ENCODE measurements at places on chromosomes 5 and 9. TPM values are rescaled to one million over a fixed set of nuclear protein-coding genes. Genes with fewer than 3 reads are reported as not detected.

DNA sequence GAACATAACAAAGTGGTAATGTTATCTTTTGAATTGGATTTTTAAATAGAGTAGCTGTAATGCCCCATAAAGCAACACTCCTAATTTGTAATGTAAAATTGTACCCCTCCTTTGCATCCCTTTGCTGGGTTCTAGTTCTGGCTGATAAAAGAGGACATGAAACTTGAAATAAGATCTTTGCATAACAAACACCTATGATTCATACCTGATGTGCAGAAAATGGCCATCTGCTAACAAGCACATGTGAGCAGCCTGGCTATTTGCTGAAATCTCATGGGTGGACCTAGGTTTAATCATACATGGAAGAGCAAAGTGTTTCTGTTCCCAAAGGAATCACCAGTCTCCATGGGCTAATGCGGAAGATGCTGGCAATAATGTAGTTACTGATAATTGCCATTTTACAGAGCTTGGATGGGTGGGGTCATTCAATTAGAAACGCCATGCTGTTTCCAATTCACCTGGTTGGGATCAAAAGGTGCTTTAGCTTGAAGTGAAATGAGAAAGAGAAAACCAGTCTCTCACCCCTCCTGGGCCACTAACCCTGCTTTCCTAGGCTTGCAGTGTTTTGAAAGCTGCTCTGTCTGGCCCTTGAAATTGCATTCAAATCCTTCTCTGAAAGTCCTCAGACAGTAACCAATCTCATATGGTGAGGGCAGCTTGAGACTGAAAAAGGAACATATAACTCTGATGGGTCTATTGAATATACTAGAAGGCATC lies 585.1 kb downstream of the TLE4 start:
- H3K27ac ChIP-seq: 0 out of 2 replicates have a peak overlapping the region, but pooled peaks have one; percentile 10
- H3K36me3 ChIP-seq: peaks cover 6% of the 10 kb centered on the region
- peaks cover 33% of the 10 kb centered on the region for H3K4me1 ChIP-seq
- no peaks in the 10 kb centered on the region for H3K27me3 ChIP-seq

- no peaks in the 10 kb centered on the region for H3K36me3 ChIP-seq
- H3K27ac ChIP-seq: no peak overlapping the region
- no peaks in the 10 kb centered on the region for H3K27me3 ChIP-seq
- H3K4me1 ChIP-seq: 0 out of 2 replicates have a peak, but pooled peaks cover 3% of the 10 kb centered on the region
- no peak overlapping the region for H3K4me3 ChIP-seq
Measured at GRCh38 chr5:98403131-98403530, 370.3 kb upstream of the RGMB start.

DNA sequence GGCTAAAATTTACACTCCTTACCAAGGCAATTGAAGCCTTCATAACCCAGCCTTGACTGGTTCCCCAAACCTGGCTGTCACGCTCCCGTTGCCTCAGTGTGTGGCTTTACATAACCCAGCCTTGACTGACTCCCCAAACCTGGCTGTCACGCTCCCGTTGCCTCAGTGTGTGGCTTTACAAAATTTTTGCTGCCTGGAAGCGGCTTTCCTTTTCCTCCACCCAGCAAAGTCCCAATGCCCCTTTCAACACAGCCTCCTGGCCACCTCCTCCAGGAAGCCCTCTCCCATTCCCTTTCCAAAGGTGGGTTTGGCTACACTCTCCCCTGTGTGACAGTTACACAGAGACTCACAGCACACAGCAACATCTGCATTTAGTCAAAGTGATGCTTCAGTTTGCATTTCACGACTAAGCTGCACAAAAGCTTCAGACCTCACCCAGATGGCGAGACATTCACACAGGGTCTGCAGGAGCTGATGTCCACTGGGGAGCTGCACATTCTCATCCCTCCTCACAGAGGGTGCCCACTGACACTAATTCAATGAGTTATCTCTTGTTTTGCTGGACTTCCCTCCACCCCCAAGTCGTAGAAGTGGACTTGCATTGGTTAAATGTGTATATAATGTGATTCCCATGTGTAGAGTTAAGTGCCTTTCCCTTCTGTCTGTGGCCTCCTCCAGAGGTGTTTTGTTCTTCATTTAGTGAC lies 156.6 kb upstream of the PHYKPL start:
- no peak overlapping the region for H3K4me3 ChIP-seq
- no peak for DNase-seq
- peaks cover 36% of the 10 kb centered on the region for H3K4me1 ChIP-seq
- H3K27me3 ChIP-seq: no peaks in the 10 kb centered on the region
- H3K27ac ChIP-seq: no peak overlapping the region
- no peaks in the 10 kb centered on the region for H3K36me3 ChIP-seq

Gene GFRA3
- total RNA-seq: 1.3 TPM

Gene AJM1
- 1.6 TPM for total RNA-seq

DNA sequence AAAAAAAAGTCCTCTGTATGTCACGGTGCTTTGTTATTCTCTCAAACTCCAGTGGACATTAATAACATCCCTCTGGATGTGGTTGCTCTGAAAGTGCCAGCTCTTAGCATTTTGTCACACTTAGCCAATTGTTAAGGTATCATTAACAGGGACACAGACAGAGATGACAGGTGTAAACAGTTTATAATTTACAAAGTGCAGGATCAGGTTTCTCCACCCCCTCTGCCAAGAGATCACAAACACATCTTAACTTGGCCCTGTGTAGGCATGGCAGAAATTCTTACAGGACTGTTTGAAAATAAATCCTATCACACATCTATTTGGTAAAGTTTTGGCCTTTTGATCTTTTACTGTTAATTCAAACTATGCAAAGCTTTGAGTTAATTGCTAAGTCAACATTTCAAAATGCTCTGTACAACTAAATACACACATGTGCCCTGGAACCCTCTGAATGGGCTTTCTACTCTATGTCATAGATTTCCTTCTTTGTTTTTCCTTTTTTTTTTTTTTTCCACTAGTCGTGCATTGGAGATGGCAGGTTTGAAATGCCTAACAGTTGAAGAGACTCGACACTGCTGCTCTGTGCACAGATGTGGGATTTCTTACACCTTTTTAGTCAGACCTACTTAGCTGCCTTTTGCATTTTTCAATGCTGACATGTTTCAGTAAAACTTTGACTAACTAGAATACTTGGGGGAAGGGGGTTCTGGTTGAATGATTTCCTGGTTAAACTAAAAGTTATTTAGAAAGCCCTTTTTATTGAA lies 41.7 kb downstream of the SEMA6A start:
- H3K27ac ChIP-seq: peak overlapping the region; percentile 75
- no peaks in the 10 kb centered on the region for H3K36me3 ChIP-seq
- no peak for DNase-seq
- H3K4me1 ChIP-seq: peaks cover 27% of the 10 kb centered on the region
- H3K27me3 ChIP-seq: no peaks in the 10 kb centered on the region
- no peak overlapping the region for H3K4me3 ChIP-seq

DNA sequence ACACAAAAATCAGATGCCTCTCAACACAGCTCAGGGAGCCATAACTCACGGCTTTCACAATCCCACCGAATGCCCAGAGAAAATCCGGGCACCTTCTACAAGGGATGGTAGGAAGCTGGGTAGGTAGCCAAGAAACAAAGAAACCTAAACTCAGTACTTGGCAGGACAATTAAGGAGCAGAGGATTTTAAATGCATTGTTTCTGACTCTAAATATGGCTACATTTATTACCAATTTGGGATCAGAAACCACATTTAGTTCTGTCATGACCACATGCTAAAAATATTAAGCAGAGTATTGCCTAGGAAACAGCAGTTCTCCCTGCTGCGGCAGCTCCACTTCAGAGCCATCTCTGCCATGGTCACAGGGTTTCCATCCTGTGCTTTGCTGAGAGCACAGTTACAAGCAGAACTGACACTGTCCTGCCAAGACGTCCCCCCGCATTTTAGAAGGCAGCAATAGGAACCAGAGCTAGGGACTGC lies 57.5 kb downstream of the SIL1 start:
- no peaks in the 10 kb centered on the region for H3K27me3 ChIP-seq
- H3K4me3 ChIP-seq: no peak overlapping the region
- peaks cover 6% of the 10 kb centered on the region for H3K4me1 ChIP-seq
- no peak for DNase-seq
- H3K27ac ChIP-seq: no peak overlapping the region

DNA sequence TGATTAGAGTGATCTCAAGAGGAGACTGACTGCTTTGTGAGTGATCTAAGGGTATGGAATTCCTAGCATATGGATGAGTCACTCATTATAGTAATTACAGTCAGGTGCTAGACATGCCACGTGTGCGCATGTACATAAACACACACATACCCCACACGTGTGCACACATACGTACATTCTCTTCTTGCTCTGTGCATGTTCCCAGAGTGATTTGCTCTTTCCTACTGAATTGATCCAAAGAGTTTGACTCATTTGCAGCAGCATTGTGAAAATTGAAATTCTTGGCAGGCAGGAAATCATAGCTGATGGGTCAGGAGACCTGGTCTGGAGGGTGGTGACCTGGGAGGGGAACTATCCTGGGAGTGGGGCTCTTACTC lies 63.8 kb downstream of the ANGPTL2 start:
- H3K27ac ChIP-seq: no peak overlapping the region
- peaks cover 10% of the 10 kb centered on the region for H3K4me1 ChIP-seq
- H3K27me3 ChIP-seq: no peaks in the 10 kb centered on the region
- DNase-seq: no peak
- no peaks in the 10 kb centered on the region for H3K36me3 ChIP-seq

Gene GARIN3
- not detected for total RNA-seq

GRCh38 chr9:123656565-123656964 lies 273.4 kb downstream of the DENND1A start:
- H3K4me1 ChIP-seq: peaks cover 36% of the 10 kb centered on the region
- no peak overlapping the region for H3K4me3 ChIP-seq
- no peak overlapping the region for H3K27ac ChIP-seq
- peaks cover 7% of the 10 kb centered on the region for H3K36me3 ChIP-seq
- no peaks in the 10 kb centered on the region for H3K27me3 ChIP-seq

Data from WTC11 (cell line).